ENCODE measurements at places on chromosomes 11 and 22.

GRCh38 chr11:2263071-2263565 lies 7.3 kb downstream of the ASCL2 start:
- DNase-seq, result no peak

DNA sequence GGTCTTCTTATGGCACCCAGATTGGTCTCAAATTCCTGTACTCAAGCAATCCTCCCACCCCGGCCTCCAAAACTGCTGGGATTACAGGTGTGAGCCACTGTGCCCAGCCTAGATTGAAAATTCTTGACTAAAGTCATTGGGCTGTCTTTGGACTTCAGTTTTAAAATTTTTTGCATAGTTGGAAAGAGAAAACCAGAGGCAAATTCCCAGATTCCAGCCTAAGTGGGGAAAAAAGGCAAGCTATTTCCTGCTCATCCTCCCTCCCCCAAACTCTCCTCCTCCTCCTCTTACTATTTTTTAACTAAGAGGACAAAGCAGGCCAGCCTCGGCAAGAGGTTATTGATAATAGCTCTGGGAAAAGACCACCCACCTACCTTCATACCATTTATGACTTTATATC lies 78.6 kb upstream of the CLMP start:
- DNase-seq, result no peak

- no peak for DNase-seq
These were observed 1436.4 kb downstream of the BRD1 start for GRCh38 chr22:48391171-48391711.

DNA sequence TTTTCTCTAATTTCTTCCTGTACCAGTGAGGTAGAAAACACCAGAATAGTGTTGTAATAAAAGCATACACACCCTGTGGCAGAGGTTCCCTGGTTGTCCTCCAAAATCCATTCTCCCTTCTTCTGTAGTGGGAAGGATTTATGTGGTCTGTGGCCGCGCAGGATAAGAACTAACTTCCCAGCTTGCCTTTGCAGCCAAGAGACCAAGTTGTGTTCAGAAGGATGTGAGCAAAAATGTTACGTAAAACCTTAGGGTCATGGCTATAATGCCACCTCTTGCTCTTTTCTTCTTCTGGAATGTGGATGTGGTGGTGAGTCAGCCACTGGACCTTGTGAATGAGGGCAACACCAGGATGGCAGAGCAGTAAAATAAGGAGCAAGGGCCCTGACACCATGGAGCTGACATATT lies 28.4 kb downstream of the CCDC90B start:
- DNase-seq, result peak; percentile 80

- peak; percentile 50 for DNase-seq
These were observed 99.1 kb downstream of the XRRA1 start for GRCh38 chr11:74849525-74850391.

DNA sequence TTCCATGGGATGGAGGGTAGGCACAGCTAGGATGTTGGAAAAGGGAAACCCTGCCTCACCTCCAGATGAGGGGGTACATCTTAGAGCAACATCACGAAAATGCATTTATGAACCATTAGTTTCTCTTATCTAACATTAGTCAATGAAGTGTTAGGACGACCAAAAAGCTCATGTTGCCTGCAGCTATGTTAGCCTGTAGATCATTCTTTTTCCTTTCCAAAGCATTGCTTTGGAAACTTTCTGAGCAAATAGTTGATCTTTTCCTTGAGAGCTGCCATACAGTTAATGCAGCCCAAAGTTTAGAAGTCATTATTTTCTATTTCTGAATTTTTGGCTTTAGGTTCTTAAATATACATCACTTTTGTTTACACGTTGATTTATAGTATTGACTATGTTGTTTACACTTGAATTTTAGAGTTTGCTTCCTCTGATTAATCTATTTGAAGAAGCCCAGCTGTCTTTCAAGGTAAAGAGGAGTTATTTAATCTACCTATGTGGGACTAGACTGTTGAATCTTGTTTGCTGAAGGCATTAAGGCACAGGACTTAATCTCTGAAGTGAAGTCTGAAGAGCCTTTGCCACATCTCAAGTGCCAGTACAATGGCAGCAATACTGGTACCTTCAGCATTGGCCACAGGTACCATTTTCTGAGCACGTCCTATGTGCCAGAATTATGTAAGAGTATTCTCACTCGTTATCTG lies 11.0 kb downstream of the POU2AF3 start:
- no peak for DNase-seq

DNA sequence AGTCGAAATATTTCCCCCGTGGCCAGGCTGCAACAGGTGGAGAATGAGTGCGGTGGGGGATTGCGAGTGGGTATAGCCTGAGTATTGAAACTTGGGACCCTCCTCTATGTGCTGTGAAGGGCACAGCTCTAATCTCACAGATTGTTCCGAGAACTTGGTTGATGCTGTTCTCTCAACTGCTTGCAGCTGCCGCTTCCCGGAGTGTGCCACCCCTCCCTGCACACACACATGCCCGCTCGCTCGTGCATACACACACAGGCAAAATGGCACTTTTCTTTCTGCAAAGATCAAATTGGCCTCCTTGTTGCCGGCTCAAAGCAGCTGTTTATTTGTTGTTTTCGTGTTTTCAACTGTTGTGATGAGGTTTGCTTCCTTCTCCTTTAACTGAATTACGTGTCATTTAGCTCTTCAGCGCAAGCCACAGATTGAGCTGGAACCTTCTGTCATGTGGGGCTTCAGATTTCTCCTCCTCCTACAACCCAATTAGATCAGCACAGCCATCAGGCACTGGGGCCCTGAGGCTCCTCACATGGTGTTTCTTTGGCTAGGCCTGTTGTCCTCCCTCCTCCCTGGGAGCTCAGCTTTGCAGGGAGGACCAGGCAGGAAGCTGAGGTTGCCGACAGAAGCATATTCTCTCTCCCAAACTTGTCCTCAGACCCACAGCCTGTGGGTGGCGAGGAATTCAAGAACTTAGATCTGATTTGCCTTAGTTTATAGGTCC lies 13.9 kb upstream of the B3GAT1 start:
- DNase-seq, result no peak

GRCh38 chr11:94731880-94732601 lies 36.1 kb upstream of the AMOTL1 start:
- peak; percentile 86 for DNase-seq

DNA sequence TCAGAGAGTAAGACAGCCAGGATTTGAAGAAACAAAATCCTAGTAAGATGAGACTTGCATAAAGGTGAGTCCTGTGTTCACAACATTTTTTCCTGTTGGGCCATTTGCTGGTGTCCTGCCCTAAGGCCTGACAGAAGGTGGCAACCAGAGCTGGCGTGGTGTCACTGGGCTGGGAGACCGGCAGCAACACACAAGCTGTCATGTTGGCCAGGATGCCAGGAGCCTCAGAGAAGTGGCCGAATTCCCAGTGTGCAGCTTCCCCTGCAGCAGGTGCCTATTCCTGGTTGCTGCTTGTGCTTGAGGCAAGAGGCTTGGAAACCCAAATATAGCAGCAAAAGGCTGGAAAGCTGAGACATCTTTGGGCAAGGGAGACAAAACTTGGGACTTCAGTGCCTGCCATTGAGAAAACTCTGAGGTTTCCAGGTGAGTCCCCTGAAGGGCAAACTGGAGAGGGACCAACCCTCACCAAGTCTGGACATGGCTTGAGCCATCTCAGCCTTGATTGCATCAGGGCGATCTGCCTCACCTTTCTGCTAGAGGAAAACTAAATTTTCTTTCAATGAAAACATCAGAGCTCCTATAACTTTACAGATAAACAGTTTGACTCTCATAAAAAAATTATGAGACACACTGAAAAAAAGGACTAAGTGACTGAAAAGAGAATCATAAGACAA lies 25.9 kb downstream of the ALG12 start:
- no peak for DNase-seq

GRCh38 chr22:23077627-23078461 lies 7.5 kb downstream of the GNAZ start:
- DNase-seq, result no peak

- DNase-seq, result no peak
These were observed 81.5 kb downstream of the GRK3 start for GRCh38 chr22:25645964-25646363.

- DNase-seq, result no peak
These were observed 1.6 kb upstream of the CEP295 start for GRCh38 chr11:93659841-93660240.

DNA sequence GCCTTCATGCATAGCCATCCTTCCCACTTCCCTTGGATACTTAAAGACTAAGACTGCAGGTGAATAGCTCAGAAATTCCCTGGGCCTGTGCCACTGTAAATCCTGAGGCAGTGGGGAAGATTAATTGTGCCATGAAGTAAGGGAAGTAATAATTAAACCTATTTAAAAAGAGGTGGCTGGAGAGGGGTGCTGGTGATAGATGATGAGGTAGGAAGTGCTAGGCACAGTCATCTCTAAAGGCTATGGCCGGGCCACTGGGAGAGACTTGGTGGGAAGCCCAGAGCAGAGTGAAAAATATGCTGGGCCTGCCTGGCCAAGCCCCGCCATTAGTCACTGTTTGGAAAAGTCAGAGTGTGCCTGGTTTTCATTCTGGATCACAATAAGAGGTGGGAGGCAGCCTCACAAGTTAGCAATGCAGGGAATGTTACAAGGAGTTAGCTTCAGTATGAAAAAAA lies 197.2 kb upstream of the PITPNB start:
- peak; percentile 90 for DNase-seq

GRCh38 chr11:115042002-115042401 lies 363.7 kb downstream of the NXPE2 start:
- no peak for DNase-seq

DNA sequence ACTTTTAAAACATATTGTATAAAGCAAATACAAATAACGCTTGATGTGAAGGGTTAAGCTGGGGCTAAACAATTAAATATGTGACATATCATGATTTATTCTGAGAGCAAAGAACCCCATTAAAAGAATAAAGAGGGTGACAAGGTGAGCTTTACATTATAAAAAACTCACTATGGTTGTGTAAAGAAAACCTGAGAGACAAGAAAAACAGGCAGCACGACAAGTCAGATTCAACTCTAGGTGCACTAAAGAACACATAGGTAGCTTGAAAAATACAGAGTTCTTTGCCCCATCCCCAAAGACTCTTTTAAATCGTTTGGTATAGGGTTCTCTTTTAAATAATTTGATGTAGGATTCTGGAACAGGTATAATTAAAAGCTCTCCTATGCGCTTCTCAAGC lies 63.5 kb downstream of the LUZP2 start:
- DNase-seq, result no peak

DNA sequence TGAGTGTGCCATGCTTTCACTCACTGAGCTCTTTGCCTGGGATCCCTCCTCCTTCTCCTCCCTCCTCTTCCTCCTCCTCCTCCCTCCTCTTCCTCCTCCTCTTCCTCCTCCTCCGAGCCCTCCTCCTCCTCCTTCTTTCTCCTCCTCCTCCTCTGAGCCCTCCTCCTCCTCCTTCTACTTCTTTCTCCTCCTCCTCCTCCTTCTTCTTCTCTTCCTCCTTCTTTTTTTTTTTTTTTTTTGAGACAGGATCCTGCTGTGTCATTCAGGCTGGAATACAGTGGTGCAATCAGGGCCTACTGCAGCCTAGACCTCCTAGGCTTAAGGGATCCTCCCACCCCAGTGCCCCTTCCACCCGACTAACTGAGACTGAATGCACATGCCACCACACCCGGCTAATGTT lies 62.3 kb downstream of the DEUP1 start:
- no peak for DNase-seq

DNA sequence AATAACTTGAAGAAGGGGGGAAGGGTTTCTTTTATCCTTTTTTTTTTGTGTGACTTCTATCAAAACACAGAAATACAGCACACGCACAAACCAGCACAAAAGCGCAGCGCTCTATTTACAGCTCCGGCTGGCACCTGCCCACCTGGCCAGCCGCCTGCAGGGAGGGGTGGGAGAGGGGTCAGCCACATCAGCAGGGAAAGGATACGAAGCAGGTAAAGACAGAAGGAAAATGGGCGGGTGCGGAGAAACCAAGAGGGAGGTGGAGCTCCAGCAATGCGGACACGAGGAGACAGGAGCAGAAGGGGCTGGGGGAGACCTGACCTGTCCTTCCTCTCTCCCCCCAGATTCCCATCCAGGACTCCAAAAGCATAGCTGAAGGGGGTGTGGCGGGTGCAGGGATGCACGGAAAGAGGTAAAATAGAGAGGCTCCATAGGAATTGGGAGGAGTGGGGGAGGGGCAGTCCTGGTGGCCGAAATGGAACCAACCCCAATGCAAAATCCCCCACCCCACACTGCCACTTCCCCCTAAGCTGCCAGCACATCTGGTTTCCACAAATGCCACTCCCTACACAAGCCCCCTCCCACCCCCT lies 14.1 kb downstream of the CXCR5 start:
- no peak for DNase-seq

- no peak for DNase-seq
These were observed 22.5 kb downstream of the LRP4 start for GRCh38 chr11:46895821-46896220.

DNA sequence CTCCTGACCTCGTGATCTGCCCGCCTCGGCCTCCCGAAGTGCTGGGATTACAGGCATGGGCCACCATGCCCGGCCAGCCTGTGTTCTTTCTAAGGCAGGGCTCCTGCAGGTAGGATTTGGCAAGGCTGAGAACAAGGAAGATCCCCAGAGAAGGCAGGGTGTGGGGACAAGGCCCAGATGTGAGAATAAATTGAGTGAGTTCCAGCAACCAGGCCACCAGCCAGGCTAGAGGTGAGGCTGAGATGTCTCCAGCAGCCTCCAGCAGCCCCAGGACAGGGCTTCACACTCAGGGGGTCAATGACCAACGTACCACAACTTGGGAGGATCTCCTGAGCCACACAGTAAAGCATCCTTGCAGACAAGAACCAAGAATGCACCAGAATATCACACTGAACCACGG lies 75.1 kb downstream of the BUD13 start:
- no peak for DNase-seq

DNA sequence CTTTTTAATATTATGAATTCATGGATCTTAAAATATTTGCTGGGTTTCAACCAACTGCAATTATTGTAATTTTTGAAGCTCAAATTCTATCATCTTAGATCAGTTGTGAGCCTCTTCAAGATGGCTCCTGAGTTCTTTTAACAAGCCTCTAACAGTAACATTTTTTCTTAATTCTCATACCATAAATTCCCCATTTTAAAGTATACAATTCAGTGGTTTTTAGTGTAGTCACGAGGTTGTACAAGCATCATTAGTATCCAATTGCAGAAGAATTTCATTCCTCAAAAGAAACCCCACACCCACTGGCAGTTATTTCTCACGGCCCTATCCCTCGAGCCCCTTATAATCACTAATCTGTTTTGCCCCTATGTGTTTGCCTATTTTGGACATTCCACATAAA lies 270.8 kb downstream of the SBF2 start:
- DNase-seq, result no peak

GRCh38 chr22:28019881-28020861 lies 101.1 kb upstream of the PITPNB start:
- DNase-seq, result peak; percentile 66

DNA sequence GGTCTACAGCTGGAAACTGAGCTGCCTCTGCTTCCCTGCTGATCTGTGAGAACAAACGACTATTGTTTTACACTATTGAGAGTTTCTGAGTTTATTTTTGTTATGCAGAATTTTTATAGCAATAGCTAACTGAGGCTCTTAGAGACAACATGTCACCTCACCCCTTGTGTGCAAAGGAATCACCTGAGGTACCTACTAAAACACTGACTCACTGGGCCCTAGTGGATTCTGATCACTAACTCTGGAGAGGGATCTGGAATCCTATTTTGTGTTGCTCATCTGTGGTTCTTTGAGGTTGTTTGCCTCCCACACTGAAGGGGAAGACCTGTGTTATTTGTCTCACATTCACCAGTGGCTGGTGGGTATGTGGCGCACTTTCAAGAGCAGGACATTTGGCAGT lies 13.4 kb upstream of the B3GAT1 start:
- DNase-seq, result no peak
